ENCODE measurements at places on chromosomes 5 and 9. TPM values are rescaled to one million over a fixed set of nuclear protein-coding genes. Genes with fewer than 3 reads are reported as not detected.

DNA sequence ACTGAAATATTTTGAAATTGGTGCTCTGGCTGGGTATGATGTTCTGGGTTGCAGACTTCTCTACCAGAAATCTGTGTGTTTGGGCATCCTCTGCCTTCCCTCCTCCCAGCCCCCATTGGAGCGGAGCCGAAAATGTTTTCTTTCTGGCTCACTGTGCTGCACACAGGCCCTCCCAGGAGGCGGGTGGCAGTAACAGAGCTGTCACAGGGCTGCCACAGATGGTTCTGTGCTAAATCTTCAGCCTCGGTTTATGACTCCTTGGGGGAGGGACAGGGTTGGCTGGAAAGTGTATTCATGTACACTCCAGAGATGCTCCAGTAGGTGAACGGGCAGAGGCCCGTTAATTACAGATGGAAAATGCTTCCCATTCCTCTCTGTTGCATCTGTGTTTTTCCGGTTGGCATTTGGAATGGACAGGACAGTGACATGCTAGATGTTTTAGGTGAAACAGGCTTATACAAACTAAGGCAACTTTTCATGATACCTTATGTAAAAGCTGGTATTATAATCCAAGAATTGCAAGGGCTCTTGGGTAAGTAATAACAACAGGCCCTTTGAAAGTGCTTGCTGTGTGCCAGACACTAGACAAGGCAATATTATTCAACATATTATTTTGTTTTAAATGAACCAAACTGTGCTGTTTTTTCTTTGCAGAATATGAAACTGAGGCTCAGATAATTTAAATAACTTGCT is 180.2 kb downstream of the ADCY2 start:
- DNase-seq = no peak

- DNase-seq = no peak
These were observed 2.4 kb upstream of the RNF145 start for GRCh38 chr5:159211729-159212174.

- DNase-seq = no peak
These were observed 9.0 kb upstream of the SPINK4 start for GRCh38 chr9:33230756-33231622.

The LEAP2 gene
- total RNA-seq = 0.17 TPM

The IFNA13 gene
- not detected for total RNA-seq

The RACK1 gene
- total RNA-seq = 4,370 TPM

The CCDC152 gene
- total RNA-seq = 0.51 TPM

The ANKRD34B gene
- total RNA-seq = not detected

DNA sequence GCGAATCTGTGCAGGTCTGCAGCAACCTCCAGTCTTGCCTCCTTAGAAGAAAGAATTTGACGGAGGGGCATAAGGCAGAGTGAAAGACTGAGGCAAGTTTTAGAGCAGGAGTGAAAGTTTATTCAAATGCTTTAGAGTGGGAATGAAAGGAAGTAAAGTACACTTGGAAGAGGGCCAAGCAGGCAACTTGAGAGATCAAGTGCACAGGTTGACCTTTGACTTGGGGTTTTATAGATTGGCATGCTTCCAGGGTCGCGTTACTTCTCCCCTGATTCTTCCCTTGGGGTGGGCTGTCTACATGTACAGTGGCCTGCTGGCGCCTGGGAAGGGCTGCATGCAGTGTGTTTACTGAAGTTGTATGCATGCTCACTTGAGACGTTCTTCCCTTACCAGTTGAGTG is 127.2 kb upstream of the FER start:
- DNase-seq = no peak

DNA sequence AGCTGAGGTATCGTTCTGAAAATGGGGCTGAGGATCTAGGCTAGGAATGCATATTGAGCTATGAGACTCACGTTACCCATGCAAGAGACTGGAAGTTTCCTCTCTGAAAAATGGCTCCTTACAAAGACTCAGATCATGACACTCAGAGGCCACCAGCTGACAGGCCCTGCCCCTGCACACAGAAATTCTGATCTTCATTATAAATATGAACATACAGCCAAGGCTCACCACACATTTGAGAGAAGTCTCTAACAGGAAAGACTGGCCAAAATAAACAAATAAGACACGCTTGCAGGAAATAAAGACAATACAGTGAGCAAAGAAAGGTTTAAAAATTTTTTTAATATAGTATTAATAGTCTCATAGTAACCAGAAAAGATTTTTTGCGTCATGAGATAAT is 365.9 kb downstream of the NFIB start:
- peak; percentile 80 for DNase-seq

DNA sequence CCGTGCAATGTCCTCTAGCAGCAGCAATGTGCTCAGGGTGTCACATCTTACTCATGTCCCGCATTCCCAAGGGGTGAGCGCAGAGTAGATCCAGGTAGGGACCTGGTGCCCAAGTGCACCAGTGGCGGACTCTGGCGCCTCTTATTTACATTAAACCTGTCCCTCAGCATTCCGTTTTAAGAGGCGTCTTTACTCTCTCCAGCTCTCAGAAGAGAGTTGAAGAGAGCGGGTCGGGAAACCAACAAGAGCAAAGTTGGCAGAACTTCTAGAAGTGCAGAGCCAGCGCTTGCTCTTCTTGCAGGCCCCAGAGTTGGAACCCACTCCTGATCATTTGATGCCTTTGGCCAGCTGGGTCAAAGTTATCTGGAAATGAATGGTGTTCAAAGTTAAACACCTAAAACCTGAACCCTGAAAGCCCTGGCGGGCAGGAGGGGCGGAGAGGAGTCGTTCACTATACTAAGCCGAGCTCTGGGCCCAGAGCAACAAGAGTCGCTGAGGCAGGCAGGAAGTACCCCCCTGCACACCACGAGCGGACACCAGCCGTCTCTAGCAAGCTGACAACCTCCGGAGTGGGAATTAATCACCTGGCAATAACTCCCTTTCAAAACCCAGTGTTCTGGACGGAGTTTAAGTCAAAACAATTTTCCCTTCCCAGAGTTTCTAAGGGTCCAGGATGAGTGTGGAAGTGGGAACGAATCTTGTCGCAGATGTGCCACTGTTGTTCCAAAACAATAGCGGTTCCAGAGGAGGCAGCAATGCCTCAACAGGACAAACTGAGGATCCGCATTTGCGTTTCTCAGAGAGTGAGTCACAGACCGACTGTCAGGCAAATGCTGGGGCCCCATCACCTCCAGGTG is 122.8 kb downstream of the TMEM161B start:
- DNase-seq = no peak

The IL13 gene
- not detected for total RNA-seq

DNA sequence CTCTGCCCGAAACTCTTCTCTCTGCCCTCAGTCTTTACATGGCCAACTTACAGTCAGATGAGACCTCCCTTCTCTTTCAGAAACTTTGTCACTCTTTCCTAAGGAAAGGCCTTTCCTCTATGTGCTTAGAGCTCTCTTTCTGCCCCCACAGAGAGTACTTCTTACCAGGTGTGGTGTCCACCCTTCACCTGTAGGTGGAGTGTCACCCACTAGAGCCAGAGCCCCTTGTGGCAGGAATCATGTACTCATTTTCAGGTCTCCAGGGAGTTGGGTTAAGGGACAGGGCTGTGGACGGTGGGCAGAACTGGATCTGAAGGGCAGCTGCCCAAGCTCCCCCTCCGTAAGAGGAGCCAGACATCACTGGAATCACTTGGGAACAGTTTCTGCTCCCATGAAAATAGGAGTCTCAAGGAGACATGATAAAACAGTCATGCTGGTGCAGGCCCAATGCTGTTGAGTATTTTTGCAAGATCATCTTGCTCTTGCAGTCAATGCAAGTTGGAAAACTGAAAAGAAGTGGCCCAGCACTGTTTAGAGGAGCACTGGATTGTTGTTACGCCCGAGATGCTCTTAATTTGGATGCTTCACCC is 436.7 kb downstream of the ZSWIM6 start:
- peak; percentile 23 for DNase-seq

DNA sequence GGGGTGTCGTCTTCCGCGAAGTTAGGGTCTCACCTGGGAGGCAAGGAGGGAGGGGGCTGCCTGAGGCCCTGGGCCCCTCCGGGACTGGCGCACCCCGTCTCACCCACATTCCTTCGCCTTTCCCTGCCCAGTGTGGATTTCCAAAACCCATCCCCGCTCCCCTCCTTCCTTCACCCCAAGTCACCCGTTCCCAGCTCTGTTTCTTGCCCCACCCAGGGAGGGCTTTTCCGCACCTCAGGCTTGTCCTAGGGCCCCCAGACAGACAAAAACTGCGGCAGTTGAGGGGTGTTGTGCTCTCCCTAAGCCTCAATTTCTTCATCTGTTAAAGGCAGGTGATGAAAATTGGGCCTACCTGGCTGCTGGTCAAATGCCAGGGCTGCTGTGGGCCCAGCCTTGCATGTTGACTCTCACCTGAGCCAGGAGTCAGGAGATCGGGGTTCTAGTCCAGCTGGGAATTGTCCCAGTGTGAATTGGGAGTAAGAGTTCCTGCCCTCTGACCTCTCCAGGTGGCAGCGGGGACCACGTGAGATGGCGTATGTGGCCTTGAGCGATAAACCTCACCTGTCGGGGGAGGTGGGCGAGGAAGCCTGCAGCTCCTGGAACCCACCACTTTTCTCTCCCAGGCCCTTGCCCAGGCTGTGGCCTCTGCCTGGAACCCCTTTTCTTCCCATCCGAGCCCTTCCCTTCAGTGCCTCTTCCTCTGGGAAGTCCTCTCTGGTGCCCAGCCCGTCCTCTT is 143.4 kb upstream of the IER5L start:
- no peak for DNase-seq

The PCDHB13 gene
- total RNA-seq = 1.4 TPM

DNA sequence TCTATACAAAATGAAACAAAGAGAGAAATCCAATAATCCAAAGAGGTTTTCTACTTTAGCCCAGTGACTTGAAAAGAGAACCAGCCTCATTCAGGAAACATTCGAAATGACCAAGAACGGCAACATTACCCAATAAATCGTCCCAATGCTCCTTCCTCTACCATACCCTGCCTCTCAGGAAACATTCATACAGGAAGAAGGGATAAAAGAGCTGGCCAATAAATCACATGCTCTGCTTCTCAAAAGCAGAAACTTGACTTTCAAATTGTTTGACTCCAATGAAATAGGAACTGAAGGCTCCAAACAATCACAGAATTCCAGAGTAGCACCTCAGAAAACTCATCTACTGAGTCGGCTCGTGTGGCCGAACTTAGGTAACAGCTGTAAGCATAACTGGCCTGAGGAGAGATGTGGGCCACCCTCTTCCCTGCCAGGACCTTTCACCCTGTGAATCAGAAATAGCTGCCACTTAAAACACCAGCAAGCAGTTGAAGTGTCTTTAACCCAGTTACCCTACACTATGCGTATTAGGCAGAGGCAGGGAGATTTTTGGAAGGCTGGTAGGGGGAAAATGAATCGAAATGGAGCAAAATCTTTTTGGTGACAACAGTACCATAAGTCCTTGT is 14.6 kb downstream of the ARL15 start:
- peak; percentile 34 for DNase-seq

- no peak for DNase-seq
These were observed 1748.2 kb downstream of the EFNA5 start for GRCh38 chr5:105922574-105922973.

GRCh38 chr9:22373636-22374035 is 73.0 kb upstream of the DMRTA1 start:
- no peak for DNase-seq

GRCh38 chr9:31542384-31543055 is 841.9 kb upstream of the ACO1 start:
- peak; percentile 62 for DNase-seq

- DNase-seq = no peak
These were observed 223.5 kb downstream of the TMEM161B start for GRCh38 chr5:88045165-88045564.

The NAA35 gene
- total RNA-seq = 31.4 TPM

The RNF183 gene
- total RNA-seq = not detected

DNA sequence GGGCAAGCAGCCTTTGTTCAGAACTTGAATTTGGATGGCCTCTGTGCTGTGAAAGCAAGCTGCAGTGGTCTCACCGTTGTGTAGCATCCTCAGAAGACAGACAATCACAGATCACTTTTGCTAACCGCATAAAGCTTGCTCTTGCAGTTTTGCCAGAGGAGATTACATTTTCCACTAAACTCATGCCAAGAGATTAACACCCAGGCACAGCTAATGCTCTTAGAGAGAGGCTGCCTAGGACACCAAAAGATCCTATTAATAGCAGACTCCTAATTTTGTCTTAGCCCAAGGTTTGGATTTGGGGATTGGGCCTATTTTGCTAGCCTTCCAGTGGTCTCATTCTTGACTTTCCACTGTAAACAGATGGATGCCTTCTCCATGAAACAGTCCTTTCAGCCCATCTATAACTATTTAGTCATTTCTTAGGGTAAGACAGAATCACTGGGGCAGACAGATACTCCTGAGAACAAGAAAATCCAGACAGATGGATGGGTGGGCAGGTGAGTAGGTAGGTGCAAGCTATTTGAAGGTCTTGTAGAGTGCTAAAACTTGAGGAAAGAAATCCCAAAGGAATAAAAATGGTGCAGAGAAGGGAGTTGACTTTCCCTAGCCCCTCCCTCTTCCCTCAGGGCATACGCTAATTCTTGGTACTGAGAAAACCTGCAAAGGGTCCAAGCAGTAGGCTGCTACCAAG is 506.2 kb downstream of the SPOCK1 start:
- DNase-seq = no peak

DNA sequence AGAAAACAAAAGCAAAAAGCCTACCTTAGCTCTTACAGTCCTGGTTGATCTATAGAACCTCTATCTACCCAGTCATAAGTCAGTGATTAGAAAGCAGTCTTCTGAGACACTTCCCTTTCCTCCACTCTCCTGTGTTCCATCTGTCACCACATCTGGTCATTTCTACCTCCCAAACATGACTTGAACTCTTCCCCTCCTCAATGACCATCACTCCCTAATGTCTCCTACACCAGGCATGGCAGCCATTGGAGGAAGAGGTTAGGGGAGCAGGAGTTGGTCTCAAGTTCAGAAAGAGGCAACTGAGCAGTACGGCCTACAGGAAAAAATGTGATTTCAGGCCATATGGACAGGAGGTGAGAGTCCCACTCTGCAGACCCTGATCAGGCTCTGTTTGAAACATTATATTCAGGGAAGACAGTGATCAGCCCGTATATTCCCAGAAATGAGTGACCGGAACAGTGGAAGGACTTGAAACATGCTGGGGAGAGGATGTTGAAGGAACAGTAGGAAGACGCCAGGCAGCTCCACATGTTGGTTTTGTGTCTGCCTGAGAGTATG is 12.0 kb downstream of the ABLIM3 start:
- DNase-seq = no peak

GRCh38 chr9:126376311-126377175 is 49.9 kb downstream of the MVB12B start:
- DNase-seq = no peak

The PCDHGA6 gene
- 2.2 TPM for total RNA-seq

The PDE6A gene
- total RNA-seq = 0.05 TPM

The BARX1 gene
- total RNA-seq = not detected

- DNase-seq = peak; percentile 67
These were observed 167.8 kb downstream of the PAM start for GRCh38 chr5:102922799-102923477.

- no peak for DNase-seq
These were observed 60.7 kb downstream of the OSMR start for GRCh38 chr5:38906503-38906902.

The TRIP13 gene
- total RNA-seq = 39.6 TPM

GRCh38 chr5:96537386-96537785 is 104.3 kb upstream of the PCSK1 start:
- DNase-seq = peak; percentile 87

The TMC1 gene
- total RNA-seq = 0.74 TPM

The PPP3R2 gene
- not detected for total RNA-seq
